ENCODE measurements at places on chromosomes 5 and 9.

GRCh38 chr5:19685473-19685872 is 302.5 kb downstream of the CDH18 start:
- no peak for DNase-seq

DNA sequence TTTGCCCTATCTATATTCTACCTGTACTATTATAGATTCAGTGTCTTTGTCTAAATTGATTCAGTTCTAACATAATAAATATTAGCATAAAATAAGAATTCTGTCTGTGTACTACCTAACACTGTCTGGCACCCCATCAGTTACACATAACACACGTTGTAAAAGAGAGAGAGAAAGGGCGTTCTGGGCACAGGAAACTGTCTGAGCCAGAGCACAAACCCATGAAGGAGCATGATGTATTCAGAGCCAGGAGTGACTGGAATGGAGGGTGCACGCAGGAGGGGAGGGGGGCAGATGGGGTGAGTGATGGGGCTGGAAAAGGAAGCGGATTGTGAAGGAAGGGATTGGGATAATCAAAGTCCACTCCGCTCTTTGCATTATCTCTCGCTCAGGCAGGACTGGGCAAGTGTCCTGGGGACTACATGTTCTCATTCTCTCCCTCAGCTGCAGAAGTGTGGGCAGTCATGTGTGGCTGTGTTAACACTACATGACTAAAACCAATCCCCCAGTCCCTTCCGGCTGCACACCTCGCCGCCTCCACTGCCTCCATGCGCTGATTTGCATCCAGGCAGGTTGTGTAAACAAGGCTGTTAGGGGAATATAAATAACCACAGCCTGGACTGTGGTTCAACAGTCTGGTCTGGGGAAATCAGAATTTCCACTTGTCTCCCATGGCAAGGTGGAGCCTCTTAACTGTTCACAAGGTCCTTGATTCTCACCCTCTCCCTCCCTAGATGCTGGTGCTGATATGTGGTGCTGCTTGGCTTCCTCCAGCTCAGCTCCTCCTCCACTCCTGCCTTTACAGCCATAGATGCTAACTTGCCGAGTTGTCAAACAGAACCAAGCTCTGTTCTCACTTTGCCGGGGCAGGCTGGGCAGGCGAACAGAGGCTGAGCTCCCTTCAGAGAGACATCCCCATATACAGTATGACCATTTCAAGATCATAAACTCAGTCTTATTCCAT is 367.5 kb upstream of the BRINP1 start:
- DNase-seq = no peak

DNA sequence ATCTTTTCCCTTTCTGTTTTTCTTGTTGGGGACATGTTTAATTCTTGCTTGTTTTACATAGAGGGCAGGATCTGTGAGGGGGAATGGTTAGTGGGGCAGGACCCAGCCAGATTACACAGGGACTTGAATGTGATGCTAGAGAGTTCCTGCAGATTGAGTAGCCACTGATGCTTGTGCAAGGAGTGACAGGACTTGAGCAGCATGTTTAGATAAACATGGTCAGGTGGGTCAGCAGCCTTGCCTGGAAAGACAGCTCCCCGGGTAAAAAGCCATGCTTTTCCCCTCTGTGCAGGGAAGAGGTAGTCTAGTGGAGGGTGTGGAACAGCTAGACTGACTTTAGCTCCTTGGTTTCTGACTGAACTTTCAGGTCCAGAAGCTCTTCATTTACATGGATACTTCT is 261.2 kb downstream of the AOPEP start:
- DNase-seq = no peak

DNA sequence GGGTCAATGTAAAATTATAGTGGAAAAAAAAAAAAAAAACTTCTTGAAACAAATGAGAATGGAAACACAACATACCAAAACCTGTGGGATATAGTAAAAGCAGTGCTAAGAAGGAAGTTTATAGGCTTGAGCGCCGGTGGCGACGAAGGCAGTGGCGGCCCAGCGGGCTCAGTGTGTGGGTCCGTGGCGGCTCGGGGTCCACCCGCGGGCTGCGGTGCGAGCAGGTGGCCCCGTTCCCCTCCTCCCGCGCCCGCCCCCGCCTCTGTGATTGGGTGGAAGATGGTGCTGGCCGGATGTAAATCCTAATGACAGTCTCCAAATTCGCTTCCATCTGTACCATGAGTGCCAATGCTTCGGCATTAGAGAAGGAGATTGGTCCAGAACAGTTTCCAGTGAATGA is 57.5 kb upstream of the TLX3 start:
- no peak for DNase-seq

GRCh38 chr5:5296051-5296450 is 126.4 kb upstream of the ICE1 start:
- DNase-seq = no peak

- no peak for DNase-seq
These were observed 98.0 kb downstream of the SLC25A46 start for GRCh38 chr5:110836851-110837250.

DNA sequence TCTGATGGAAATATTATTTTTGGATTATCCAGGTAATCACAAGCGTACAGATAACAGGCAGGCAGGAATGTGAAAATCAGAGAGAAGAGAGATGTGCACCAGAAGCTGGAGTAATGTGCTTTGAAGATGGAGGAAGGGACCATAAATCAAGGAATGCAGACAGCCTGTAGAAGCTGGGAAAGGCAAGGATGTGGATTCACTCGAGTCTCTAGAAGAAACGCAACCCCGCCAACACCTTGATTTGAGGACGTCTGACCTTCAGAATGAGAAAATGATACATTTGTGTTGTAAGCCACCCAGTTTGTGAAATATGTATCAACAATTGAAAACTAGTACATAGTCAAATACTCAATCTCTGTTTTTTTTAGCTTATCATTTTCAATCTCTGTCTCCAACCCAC is 207.6 kb upstream of the MPDZ start:
- no peak for DNase-seq
